ENCODE measurements at places on chromosomes 12 and 14.
A peak's percentile ranks its signal among the peaks of the same experiment; 100 is the strongest.

GRCh38 chr12:57006809-57007475 is 596 bp upstream of the ZBTB39 start:
- no peak for DNase-seq

GRCh38 chr12:104358353-104359003 is 54.9 kb downstream of the EID3 start:
- peak; percentile 40 for DNase-seq

GRCh38 chr12:40262657-40263056 is 37.9 kb downstream of the LRRK2 start:
- no peak for DNase-seq

DNA sequence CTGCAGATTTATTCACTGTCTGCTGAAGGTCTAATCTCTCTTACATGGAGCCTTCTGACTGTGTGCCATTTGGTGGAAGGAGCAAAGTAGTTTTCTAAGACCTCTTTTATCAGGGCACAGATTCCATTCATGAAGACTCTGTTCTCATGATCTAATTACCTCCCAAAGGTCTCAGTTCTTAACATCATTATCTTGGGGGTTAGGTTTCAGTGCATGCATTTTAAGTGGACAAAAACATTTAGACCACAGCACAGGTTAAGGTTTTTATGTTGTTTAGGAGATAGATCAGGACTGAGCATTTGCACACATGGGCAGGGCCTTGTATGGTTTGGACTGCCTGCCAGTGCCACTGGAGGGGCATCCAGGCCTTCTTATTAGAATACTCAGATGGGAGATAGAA is 746.1 kb downstream of the C12orf50 start:
- no peak for DNase-seq

GRCh38 chr14:101152855-101153254 is 249.3 kb upstream of the RTL1 start:
- DNase-seq: no peak

GRCh38 chr12:108515916-108516315 is 839 bp downstream of the FICD start:
- DNase-seq: no peak

- DNase-seq: no peak
Measured at GRCh38 chr12:49808686-49809380, 19.4 kb downstream of the NCKAP5L start.

DNA sequence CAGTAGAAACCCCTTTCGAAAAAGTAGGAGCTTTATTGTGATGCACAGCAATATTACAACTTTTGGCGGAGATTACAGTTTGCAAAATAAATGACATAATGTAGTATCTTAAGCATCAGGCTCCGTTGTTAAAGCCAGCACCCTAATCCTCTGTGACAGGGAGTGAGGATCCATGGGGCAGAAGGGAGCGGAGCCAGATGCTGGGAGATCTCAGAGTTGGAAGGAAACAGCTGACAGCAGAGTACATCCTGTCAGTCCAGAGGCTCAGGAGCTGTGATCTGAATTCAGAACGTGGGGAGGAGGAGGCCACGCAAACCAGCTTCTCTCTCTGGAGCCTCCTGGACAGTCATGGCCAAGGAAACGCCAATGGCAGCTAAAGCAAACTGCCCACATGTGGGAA is 55.7 kb downstream of the TMTC1 start:
- DNase-seq: no peak

DNA sequence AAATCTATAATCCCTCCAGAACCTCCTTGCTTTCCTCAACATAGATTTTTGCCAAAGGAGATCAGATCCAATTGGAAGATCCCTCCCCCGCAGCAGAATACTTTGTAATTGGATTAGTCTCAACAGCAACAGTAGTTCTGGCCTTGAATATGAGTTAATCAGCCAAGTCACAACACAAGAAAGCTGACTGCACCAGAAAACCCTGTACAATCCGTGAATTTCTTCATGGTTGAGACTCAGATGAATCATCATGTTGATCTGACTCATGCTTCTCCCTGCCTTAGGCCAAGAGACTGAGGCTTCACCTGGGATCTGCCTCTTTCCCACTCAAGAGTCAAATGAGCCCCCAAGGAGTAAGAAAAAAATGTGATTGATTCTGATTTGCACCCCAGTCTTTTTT is 3.0 kb upstream of the METTL17 start:
- no peak for DNase-seq

GRCh38 chr14:41457393-41457792 is 149.3 kb upstream of the LRFN5 start:
- no peak for DNase-seq

DNA sequence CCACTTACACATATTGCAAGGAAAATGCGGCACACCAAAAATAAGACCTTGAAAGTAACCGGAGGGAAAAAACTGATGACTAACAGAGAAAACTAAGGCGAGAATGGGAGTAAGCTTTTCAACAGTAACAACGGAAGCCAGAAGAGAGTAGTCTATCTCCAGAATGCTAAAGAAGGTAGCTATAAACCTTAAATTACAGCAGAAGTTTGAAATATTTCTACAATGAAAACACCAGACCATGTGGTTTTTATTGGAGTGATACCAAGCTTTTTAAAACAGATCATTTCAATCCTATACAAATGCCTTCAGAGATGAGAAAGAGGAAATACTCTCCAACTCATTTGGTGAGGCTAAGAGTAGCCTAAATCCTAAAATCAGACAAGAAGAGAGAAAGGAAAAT is 209.5 kb downstream of the ANO6 start:
- DNase-seq: no peak

Measured in stimulated activated CD8-positive, alpha-beta memory T cell treated with anti-CD3 and anti-CD28 coated beads, Interleukin-15, amount 100 ng/mL, for 48 hours (primary cell).